Stimulated activated CD8-positive, alpha-beta memory T cell treated with anti-CD3 and anti-CD28 coated beads, Interleukin-15, amount 100 ng/mL, for 4 hours (primary cell): ENCODE measurements at places on chromosomes 1 and 21.

GRCh38 chr1:85316321-85316720 lies 39.9 kb upstream of the BCL10 start:
- DNase-seq: no peak

GRCh38 chr1:107116306-107116790 lies 24.5 kb upstream of the NTNG1 start:
- no peak for DNase-seq

GRCh38 chr1:1304331-1305299 lies 3.1 kb downstream of the ACAP3 start:
- no peak for DNase-seq

GRCh38 chr1:215321802-215322201 lies 239.3 kb downstream of the KCNK2 start:
- no peak for DNase-seq

GRCh38 chr1:107477233-107477632 lies 336.4 kb downstream of the NTNG1 start:
- no peak for DNase-seq

- DNase-seq: no peak
Measured at GRCh38 chr1:97812076-97812475, 108.8 kb downstream of the DPYD start.

- no peak for DNase-seq
Measured at GRCh38 chr1:234779160-234779538, 169.2 kb upstream of the IRF2BP2 start.

DNA sequence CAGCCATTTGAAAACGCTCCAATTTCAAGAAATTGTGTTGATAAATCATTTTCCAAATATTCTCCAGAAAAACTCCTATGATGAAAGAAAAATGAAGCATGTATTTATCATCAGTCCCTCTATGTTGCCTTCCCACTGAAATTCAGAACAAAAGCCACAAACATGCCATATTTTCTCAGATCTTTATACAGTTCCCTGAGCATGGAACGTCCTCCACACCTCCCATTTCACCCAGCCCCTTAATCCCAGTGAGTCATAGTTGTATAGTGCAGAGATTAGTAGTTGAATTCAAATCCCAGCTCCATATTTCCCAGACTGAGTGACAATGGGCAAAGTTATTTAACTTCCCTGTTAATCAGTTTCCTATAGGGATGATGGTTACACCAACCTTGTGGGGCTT lies 20.6 kb upstream of the NPL start:
- no peak for DNase-seq

GRCh38 chr1:27403931-27404330 lies 11.5 kb downstream of the GPR3 start:
- no peak for DNase-seq

DNA sequence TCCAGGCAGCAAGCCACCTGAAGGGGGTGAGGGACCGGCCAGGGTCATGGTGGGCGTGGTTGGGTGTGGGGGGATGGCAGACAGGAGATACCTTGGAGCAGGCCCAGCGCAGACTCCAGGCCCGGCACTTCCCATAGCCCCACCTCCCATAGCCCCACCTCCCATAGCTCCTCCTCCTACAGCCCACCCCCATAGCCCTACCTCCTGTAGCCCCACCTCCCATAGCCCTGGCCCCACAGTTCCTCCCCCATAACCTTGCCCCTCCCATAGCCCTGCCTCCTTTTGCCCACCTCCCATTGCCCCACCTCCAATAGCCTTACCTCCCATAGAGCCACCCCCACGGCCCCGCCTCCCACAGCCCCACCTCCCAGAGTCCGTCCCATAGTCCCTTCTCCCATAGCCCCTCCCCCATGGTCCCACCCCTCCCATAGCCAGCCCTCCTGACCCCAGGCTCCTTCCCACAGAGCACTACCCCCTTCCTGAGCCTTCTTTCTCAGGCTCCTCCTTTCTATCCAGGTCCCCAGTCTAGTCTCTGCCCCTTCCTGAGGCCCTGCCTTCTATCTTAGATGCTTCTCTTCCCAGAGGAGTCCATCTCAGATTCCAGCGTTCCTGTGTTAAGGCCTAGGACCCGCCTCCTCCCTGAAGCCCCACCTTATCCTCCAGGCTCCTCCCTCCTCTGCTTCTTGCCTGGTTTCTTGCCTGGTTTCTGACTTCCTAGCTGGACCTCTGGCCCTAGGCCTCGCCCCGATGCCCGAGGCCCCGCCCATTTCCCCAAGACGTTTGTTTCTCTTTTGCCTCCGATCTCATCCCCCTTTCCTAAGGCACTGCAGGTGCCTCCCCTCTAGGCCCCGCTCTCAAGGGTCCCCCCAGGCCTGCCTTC lies 46.8 kb downstream of the PTPRU start:
- DNase-seq: no peak

DNA sequence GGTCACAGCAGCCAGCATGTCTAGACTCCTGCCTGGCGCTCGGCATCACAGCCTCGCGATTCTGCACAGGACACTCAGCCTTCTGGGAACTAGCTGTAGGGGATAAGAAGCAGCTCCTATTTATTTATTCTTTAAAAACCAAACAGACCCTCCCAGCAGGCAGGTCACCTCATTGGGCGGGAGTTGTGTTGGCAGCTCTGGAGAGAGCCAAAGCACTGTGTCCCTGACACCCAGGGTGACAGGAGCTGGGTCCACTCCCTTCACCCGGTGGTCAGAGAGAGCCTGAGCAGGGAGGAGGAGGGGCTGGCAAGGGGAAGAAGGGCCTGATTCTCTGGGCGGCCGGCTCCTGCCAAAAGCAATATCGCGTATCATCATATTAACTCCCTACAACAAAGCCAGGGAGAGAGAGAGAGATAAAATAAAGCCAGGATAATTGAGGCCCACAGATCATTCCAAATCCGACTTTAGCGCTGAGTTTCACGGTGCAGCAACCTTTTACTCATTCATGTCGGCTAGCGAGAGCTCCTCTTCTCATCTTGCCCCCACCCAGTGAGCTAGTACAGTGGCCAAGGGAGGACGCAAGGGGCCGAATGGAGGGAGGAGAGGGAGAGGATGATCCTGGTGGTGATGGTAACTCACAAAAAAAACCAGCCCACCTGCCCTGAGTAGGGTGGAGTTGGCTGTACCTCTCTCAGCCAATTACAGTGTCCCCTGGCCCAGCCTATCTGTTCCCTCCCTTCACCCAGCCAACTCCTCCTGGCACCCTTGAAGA lies 79.8 kb upstream of the IFFO2 start:
- DNase-seq: no peak

- no peak for DNase-seq
Measured at GRCh38 chr1:247300491-247301175, 31.0 kb downstream of the ZNF496 start.

- no peak for DNase-seq
Measured at GRCh38 chr1:52225174-52225573, 83.3 kb downstream of the ZFYVE9 start.

- peak; percentile 95 for DNase-seq
Measured at GRCh38 chr1:156816561-156817328, at the start of gene SH2D2A. SH2D2A (minus strand) TSS chr1:156816848; CDS start chr1:156816708, 140 bp downstream.

DNA sequence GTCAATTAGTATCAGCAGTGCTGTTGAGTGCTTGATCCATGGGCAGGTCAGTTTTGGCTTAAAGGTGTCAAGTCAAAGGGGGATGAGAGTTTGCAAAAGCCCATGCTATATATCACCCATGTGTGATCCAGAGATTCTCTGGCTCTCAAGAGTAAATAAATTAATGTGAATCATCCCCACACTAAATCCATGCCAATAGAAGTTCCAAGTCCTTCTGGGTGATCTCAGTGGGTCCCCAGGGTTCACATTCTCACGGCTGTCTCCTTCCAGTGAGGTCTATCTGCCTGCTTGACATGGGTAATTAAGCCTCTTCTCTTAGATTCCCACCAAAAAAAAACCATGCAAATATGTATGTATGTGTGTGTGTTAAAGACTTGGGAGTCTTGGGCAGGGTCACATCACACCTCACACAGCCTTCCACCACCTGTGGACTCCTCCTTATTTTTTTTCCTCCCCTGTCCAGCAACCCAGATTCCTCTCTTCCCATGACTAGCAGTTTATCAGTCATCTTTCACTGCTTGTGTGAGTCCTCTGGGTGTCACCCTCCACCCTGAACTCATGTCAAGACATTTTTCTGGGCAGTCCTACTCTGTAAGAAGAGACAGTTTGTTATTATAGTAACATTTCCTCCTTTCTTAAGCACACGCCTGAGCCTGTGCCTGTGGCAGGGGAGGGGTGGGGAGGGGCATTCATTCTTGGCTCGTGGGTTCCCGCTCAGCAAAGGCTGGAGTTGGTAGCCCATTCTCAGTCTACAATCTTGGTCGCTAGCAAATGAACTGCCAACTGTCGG lies 14.3 kb upstream of the S100A11 start:
- no peak for DNase-seq

- no peak for DNase-seq
Measured at GRCh38 chr1:25628741-25629421, 12.3 kb downstream of the MAN1C1 start.

GRCh38 chr21:36966821-36967768 lies 626 bp upstream of the HLCS start:
- DNase-seq: no peak

DNA sequence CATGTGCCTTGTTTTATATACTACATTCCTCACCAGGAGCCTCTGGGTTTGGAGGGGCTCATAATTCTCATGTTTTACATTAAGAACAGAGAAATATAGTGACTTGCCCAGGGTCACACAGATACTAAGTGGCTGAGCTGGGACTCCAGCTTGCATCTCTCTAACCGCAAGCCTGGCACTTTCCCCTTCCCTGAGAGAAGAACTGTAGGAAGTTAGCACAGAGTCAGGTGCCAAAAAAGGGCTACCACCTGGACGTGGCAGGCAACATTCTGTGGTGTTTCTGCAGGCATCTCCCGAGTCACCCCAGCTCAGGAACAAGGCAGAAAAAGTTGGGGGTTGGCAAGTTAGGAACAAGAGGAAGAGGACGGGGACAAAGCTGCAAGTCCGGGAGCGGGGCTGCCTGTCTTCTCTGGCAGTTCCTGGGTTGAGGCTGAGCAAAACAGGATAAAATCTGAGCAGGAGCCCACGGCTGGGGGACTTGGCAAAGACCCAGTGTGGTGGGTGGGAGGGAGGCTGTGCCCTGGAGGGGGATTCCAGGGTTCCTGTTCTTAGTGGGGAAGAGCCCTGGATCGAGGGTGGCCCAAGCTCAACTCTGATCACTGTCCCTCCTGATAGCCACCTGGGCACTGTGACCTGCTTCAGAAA lies 9.8 kb downstream of the PLA2G5 start:
- no peak for DNase-seq
